Caki2 (cell line): ENCODE measurements at places on chromosomes 4 and X. TPM values are rescaled to one million over a fixed set of nuclear protein-coding genes. Genes with fewer than 3 reads are reported as not detected.

Gene ZNF732
- total RNA-seq = not detected in 2 replicates

Gene PNMA6F
- total RNA-seq = not detected in 2 replicates

Gene BEX4
- 13.1 and 24.1 TPM in 2 replicates for total RNA-seq

Gene SRPK3
- 0.29 TPM in 1 of 2 replicates, not detected in the other for total RNA-seq

- DNase-seq = no peak
These were observed 21.6 kb upstream of the STIM2 start for GRCh38 chr4:26839016-26839415.

DNA sequence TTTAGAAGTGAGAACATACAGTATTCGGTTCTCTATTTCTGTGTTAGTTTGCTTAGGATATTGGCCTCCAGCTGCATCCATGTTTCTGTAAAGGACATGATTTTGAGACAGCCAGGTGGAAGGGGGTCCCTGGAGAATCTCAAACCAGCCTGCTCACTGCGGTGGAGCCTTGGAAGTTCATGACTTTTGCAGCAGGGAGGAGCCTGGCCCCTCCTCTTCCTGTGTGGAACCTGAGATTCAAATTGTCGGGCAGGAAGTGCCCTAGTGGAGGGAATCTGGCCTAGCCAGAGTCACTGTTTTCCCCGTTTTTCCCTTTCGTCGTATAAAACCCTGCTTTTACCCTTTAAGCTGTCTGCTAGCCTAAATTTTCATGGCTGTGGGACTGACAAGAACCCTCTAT lies 762.6 kb downstream of the PCDH18 start:
- DNase-seq = no peak

- DNase-seq = no peak
These were observed 147.2 kb downstream of the RPA4 start for GRCh38 chrX:97030947-97031346.

- no peak for DNase-seq
These were observed 11.0 kb upstream of the TNIP2 start for GRCh38 chr4:2767046-2767704.

GRCh38 chrX:63013549-63013948 lies 337.6 kb downstream of the SPIN4 start:
- no peak for DNase-seq
